ENCODE measurements at places on chromosomes 2 and 18.
A peak's percentile ranks its signal among the peaks of the same experiment; 100 is the strongest.

GRCh38 chr2:186690786-186691185 is 3.1 kb upstream of the FAM171B start:
- DNase-seq, result no peak

DNA sequence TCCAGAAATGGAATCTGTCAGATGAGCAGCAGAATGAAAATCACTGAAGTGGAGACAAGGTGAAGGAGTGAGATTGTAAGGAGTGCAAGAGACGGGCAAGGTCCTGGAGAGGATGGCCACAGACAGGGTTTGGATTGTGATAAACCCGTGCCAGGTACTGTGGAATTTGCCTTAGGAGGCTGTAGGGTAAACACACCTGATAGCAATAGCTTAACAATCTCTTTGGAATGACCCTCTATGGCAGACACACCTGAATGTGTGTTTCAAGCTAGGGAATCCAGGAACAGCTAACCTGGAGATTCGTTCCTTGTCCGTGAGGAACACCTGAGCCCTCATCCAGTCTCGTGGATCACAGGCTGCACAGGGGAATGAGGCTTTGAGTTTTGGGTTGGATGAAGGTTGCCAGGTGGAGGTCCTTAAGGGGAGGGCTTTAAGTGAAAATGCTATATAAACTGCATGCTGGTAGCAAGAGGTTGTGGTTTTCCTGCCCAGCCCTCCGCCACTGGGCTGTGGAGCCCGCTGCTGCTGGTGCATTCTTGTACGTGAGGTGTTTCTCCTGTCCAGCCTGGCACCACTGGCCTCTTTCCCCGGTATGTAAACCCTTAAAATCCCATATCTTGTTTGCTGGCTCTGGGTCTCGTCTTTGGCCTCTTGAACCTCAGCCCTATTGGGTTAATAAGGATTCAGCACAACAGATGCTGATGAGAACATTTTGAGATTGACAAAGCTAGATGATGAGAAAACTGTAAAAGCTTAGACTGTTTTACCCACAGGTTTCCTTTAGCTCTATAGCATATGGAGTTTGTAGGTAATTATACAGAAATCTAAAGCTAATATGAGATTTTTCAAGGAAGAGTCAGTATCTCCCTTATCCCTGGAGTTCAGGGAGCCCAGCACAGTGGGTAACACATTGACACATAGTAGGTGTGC is 117.9 kb downstream of the ARHGAP15 start:
- DNase-seq, result peak; percentile 58

- no peak for DNase-seq
Measured at GRCh38 chr2:199228887-199229819, 228.6 kb downstream of the SATB2 start.

GRCh38 chr2:117551858-117552257 is 262.6 kb upstream of the DDX18 start:
- no peak for DNase-seq

DNA sequence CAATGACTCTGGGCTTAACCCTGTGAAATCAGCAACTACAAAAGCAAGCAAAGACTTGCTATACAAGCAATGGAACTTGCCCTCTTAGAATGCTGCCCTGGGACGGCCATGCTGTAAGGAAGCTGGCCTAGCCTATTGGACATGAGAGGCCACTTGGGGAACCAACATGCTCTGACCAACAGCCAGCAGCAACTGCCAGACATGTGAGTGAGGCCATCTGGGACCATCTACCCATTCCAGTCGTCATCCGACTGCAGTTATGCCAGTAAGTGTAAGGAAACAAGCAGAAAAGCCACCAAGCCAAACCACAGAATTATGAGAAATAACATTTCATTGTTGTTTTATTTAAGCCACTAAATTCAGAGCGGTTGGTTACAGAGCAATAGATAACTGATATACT is 40.9 kb downstream of the CLASP1 start:
- no peak for DNase-seq

- DNase-seq, result peak; percentile 15
Measured at GRCh38 chr2:238100821-238101771, 956 bp downstream of the ESPNL start.

DNA sequence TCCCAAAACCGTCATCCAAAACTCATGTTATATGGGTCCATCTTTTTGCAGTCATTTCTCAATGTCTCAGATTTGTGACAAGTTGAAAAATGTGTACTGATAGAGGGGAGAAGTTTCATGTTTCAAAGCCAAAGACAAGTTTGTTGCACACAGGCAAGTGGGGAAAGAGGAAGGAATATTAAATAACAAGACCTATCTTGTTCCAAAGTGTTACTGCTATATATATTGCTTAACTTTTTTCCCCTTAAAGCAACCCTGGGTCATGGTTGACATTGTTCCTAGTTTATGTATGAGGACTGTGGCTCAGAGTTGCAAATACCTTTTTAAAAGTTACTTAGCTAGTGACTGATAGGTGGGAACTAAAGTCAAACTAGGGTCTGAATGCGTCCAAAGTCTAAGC is 1.7 kb downstream of the ITGA4 start:
- DNase-seq, result no peak

GRCh38 chr2:126839796-126840195 is 58.9 kb upstream of the TEX51 start:
- DNase-seq, result no peak

DNA sequence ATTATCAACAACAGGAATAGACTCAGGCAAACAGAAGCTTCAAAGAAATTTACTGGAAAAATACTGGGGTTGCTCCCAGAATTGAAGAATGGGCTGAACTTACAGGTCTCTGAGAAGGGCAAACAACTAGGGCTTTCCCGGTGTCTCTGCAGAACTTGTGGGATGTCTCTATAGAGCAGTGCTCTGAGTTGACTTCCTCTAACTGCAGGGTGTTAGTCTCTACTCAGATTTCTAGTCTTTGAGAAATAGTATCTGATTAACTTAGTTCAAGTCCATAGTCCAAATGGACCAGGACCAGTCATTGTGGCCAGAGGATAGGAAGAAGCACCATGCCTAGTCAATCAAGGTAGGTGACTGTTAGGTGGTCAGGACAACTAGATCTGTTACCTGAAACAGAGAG is 45.8 kb downstream of the LIMS1 start:
- DNase-seq, result no peak

DNA sequence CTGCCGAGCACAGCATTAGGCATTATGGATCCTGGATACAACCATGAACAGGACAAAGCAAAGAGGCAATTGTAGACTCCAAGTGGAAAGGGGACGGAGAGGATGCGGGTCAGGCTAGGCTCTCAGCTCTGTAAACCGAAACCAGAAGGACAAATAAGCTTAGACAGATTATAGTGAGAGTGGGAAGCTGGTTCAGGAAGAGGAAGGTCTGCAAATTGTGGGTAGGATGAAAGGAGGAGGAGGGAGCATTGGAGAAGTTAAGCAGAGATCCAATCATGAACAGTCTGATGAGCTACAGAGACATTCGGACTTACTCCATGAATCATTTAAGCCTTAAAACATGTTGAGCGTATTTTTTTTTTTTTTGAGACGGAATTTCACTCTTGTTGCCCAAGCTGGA is 3.0 kb downstream of the MSH6 start:
- DNase-seq, result no peak

GRCh38 chr2:59882822-59883221 is 670.6 kb downstream of the BCL11A start:
- DNase-seq, result no peak

DNA sequence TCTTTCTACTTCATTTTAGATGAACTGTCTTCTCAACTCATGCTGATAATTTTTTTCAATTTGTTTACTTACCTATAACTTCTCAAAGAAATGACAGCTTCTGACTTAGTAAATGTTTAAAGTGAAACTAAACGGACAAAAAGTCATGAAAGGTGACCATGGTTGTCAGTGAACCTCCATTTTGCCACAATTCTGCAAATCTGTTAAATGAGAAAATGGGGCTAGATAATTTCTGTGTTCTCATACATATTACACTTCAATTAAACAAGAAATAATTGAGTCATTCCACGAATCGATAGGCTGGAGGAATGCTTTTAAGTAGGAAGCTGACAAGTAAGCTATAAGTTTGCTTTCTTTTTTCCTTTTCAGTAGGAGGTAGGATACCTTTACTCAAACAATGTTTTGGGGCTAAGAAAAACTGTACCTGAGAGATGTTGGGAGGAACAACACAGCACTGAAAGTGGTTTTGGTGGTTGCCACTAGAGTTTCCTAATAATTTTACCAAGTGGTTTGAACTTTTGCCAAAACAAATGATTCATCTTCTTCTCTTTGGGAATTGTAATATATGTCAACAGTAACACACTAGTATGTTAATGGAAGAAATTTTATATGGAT is 17.1 kb downstream of the DYNAP start:
- DNase-seq, result no peak

DNA sequence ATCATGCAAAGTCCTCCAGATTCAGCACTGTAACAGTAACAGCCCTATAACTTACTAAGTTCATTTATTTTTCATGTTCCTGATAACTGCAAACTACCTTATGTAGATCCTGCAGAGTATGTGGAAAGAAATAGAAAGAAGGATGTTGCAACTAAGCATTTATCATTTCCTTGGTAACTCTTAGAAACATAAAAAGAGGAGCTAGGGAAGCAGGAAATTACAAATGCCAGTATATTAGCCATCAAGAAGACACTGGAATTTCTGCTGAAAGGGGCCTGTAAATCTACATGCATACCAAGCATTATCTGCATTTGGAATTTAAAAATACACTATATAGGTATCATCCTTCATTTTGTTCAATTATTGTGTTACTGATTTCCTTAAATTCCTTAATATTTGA is 66.8 kb downstream of the PDE11A start:
- no peak for DNase-seq

GRCh38 chr2:34806891-34807290 is 1207.8 kb upstream of the FAM98A start:
- no peak for DNase-seq

DNA sequence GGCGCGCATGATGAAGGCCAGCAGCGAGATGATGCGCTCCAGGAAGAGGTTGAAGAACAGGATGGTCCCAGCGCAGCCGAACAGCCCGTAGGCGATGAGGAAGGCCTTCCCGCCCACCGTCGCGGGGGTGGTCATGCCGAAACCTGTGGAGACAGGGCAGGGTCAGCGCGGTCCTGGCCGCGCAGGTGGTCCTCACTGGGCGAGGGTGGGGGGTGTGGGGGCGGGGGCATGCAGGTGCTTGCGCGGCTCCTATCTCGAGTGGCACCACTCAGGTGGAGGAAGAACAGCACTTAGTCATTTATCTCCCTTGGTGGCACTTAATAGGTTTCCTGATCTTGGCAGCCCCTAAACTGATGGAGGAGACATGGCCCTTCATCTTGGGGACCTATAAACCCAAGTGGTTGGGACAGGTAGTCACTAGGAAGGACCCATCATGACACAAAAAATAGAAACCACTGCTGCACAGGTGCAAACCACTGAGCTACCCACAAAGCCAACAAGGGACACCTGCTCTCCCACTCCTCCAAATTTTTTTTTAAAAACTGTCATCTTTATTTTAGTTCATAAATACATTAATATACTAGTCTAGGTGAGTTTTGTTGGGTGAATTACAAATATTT is 118.8 kb downstream of the MSH2 start:
- no peak for DNase-seq

- DNase-seq, result no peak
Measured at GRCh38 chr2:238082827-238083226, 17.3 kb upstream of the ESPNL start.

DNA sequence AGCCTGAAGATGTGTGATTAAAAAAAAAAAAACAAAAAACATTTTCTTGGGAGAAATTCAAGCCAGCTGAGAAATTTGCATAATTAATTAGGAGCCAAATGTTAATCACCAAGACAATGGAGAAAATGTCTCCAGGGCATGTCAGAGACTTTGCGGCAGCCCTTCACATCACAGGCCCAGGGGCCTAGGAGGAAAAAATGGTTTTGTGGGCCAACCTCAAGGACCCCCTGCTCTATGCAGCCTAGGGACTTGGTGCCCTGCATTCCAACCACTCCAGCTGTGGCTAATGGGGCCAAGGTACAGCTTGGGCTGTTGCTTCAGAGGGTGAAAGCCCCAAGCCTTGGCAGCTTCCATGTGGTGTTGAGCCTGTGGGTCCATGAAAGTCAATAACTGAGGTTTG is 241.9 kb upstream of the THUMPD2 start:
- no peak for DNase-seq

DNA sequence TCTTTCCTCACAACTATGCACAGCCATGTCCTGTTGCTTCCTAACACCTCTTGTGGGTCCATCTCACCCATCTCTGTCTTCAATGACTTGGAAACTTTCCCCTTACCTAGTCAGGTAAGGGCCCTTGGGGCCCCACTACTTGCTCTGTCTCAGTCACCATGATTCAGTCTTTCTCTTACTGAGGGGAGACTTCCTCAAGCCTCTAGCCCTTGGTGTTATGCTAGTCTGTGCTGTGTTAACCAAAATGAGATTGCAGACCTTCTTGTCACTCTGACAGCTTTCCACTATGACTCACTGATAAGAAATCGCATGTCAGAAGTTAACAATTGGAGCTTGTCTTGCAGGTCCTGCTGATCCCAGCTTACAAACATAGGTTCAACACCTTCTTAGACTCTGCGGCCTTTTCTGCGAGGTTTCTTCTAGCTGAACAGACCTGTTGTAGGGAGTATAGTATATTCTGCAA is 65.3 kb downstream of the WDR75 start:
- DNase-seq, result no peak

DNA sequence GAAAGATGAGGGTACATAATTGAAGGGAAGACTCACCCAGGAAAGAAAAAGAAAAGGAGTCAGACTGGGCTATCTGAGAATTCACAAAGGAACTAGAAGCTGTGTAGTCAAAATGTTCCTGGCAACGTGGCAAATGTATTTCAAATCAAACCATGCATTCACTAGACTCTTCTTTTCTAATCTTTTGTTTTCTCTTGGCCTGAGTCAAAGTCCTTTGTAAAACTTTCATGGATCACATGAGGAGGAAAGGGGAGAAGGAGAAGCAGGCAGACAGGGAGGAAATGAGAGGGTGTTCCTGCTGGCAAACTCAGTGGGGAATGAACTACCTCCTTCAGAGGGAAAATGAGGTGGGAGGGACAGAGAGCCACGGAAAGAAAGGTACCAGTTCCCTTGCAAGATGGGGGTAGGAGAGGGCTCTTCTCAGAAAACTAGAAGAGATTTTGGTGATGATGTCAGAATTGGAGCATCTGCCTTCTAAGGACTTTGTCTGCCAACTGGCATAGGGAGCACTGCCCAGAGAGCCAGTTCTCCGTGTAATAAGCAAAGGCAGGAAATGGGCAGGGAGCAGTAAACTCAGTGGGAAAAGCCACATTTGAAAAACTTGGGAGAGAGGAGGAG is 51.4 kb downstream of the SLC8A1 start:
- no peak for DNase-seq

DNA sequence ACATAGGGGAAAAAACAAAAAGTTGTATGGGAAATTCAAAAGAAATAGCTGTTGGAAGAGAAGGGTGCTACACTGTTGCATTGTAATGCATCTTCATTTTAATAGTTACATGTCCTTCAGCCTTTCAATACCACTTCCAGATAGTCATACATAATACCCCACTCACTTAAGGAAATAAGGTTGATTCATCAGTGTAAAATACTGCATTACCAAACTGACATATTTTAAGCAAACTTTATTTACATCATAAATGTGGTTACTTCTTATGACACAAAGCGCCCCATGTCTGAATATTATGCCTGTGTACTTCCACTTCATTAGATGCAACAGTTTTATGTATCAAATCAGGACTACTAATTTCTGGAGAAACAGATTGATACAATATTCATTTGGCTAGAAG is 4.5 kb downstream of the RBMS1 start:
- no peak for DNase-seq
